ENCODE measurements at places on chromosomes 2 and 18.
A peak's percentile ranks its signal among the peaks of the same experiment; 100 is the strongest.

DNA sequence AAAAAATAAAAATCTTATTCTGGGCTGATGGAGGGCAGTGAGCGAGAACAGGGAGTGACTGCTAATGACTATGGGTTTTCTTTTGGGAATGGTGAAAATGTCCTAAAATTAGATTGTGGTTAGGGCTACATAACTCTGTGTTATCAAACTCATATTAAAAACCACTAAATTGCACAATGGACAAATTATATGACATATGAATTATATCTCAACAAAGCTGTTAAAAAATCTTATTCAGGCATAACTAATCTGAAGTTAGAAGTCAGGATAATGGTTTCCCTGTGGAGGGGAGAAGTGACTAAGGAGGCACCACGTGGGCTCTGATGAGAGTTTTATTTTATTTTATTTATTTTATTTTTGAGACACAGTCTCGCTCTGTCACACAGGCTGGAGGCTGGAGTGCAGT, 32.1 kb upstream of the DPP4 start:
- DNase-seq = no peak

DNA sequence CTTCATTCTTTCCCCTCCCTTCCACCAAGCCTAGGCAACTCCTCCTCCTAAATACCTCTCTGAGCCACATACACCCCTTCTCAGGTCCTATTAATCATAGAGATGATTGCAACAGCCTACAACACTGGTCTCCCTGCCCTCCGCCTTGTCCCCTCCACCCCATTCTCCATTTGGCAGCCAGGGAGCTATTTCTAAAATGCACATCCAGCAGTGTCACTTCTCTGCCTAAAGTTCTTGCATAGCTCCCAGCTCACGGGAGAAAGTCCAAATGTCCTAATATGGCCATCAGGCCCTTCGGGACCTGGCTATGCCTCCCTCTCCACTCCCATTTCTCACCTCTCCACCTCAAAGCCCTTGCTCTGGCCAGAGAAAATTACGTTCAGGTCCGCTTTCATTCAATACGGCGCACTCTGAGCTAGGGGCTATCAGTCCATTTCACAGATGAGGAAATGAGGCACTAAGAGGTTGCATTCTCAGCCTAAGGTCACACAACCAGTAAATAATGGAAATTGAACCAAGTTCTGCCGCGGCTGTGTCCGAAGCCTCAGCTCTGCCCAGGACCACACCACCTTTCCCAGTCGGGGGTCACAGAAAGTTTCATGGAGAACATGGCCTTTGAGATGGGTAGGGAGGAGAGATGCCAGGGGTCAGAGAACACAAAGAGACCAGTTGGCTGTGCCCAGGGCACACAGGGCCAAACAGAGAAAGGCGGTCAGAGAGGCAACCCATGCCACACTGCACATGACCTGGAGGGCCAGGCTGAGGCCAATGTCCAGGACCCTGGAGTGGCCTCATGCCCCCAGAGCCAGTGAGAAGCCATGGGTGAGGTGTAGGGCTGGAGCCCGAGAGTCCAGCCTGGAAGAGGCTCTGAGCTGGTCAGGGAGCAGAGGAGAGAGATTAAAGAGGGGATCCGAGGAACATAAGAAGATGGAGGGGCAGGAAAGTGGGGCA, 72.8 kb downstream of the TNS1 start:
- DNase-seq = peak; percentile 56

- DNase-seq = no peak
These were observed 50.9 kb downstream of the KIF1A start for GRCh38 chr2:240769096-240769495.

GRCh38 chr2:196263181-196263747, 91.9 kb upstream of the STK17B start:
- peak; percentile 75 for DNase-seq

DNA sequence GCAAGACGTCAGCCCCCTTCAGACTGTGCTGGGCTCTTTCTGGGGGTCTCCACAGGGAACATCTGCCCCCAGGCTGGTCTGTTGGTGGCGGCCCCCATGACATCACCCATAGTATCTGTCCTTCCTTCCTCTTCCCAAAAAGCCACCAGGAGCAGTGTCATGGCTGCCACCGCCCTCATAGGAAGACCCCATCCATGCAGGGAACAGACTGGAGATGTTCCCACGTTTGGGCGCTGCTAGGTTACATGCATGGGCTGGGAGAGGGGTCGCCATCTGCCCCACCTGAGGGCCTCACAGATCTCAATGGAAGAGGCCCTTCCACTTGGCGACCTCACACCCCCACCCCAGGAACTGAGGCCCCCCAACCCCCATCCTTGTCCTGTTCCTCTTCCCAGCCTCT, 5.1 kb downstream of the SPATA3 start:
- no peak for DNase-seq

All from adipocyte (in vitro differentiated cells).